Stimulated activated CD4-positive, alpha-beta T cell treated with anti-CD3 and anti-CD28 coated beads, Interleukin-2, amount 100 ng/mL, for 24 hours (primary cell): ENCODE measurements at places on chromosomes 12 and 14.

GRCh38 chr12:110122929-110123328, 1.2 kb upstream of the IFT81 start:
- DNase-seq, result no peak

DNA sequence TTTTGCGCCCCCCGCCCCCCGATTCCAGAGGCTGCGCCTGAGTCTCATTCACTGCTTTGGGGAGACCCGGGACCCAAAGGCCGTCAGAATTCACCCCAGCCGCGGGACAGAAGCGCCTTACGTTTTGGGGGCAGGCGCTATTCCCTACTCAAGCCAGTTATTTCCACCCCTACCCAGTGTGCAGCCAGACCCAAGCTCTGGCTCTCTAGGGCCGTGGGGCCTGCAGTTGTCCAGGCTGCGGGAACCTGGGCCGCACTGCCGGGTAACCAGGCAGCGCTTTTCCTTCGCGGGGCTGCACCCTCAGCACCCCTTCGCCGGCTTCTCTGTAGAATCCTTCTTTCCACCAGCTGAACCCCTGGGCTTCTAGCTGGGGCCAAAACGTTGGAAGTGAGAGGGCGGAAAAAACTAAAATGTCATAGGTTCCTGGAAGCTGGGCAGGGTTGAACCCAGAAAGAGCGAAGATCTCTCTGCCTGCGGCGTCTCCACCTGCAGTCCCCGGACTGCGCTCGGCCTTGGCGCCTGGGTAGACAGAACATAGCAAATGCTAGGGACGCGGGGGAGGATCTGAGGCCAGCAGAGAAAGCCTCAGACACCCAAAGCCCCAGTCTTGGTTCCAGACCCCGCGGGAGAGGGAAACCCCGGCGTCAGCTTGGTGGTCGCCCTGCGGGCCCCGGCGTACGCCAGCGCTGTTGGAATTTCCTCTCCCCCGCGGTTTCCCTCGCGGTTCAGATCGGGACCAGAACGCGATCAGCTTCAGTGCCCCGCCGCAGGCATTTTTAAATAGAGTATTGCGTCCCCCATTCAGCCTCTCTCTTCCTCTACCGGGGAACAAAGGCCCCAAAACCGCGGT, 18.3 kb downstream of the TBX3 start:
- no peak for DNase-seq

GRCh38 chr14:100015251-100015655, 50.0 kb upstream of the EVL start:
- no peak for DNase-seq

DNA sequence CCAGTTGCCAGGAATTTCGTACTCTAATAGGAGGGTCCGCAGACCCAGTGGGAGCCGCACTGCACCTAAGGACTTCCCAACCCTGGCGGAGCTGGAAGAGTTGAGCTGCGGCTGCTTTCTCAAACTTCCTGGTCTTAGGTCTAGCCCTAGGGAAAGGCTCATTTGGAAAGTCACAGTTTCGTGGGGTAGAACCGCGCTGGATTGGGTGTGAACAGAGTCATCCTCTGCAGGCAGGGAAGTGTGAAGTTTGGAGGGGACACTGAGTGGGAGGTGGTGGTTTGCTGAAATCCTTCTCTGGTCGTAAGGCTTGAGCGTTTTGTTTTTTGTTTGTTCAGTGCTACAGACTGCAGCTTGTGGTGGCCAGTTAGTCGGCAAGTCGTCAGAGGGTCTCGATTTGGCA, 18.8 kb downstream of the PRKAB1 start:
- DNase-seq, result no peak

DNA sequence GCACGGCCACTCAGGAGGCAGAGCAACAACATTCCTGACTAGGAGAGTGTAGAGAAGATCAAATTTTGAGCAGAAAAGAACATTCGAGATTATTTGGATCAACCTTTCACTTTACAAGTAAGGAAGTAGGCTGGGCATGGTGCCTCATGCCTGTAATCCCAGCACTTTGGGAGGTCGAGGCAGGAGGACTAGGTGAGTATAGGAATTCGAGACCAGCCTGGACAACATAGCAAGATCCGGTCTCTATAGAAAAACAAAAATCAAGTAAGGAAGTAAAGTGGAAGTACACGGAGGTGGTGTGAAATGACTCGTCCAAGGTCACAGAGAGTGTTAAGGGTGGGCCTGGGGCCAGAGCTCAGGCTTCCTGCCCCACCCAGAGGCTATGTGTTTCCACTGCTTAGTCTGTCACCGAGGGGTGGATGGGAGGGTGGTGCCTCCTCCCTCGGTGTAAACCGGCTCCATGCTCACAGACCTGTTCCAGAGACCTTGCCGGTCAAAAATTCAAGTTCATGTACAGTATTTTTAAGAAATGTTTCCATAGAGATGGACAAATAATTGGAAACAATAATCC, 51.9 kb downstream of the MAP1LC3B2 start:
- DNase-seq, result no peak

- DNase-seq, result no peak
Observed at GRCh38 chr12:94219622-94220302, 71.4 kb downstream of the PLXNC1 start.

DNA sequence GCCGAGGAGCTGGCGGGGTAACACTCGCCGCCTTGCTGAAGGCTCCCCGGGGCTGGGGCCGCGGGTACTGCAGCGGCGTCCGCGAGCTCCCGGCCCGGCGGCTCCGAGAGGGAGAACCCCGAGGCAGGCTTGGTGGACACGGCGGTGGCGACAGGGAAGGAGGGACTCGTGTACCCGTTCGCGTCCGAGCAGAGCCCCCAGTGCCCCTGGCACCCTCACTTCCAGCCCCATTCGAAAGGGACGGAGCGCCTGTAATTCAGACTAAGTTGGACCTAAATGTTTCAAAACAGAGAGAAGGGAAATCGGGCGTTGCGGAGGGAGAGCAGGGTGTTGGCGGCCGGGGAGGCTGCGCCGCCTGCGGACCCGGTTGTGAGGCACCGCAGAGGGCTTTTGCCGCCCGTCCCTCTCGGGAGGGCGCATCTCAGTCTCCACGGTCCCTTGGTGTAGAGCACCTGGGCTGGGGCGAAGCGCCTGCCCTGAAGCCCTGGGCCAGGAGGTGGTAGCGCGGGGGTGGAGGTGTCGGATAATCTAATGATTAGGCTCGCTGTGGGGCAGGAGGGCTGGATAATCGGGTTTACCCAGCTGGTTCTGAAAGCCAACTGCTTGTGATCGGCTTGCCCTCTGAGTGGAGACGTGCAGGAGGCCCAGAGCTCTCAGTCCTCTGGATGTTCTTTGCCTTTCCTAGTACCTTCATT, 771 bp downstream of the DAAM1 start:
- peak; percentile 54 for DNase-seq

- no peak for DNase-seq
Observed at GRCh38 chr12:131044760-131045381, 91.2 kb downstream of the ADGRD1 start.

DNA sequence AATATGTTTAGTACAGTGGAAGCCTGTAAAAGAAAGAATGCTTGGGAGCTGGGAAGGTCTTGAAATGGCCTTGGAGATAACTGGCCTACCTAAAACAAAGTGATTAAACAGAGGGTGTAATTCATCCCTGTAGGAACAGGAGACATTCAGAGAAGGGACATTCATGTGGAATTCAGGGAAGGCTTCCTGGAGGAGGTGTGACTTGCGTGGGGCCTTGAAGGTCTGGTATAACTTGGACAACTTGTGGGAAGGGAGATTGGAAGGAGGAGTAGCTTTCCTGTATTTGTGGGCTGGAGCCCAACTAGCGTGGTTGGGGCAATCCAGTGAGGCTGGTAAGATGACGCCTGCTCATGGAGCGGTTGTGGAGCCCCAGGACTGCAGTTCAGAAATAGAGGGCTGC, 156.4 kb downstream of the AACS start:
- no peak for DNase-seq

- peak; percentile 67 for DNase-seq
Observed at GRCh38 chr14:76050797-76051392, 65.3 kb downstream of the IFT43 start.

DNA sequence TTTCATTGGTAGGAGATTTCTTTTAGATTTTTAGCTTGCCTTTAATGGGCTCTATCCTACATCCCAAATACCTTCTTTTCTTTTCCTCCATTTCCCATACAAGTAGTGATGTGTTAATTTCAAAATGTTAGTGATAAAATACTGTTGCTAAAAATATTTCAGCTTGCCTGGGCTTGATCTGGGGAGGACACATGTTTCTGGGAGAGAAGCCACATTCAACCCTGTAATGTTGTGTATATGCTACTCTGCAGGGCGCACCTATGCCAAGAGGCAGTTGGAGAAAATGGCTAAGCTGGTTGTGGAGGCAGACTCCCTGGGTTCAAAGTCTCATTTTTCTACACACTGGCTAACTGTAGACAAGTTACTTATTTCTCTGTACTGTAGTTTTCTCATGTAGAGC, 26.3 kb downstream of the FLRT2 start:
- no peak for DNase-seq

DNA sequence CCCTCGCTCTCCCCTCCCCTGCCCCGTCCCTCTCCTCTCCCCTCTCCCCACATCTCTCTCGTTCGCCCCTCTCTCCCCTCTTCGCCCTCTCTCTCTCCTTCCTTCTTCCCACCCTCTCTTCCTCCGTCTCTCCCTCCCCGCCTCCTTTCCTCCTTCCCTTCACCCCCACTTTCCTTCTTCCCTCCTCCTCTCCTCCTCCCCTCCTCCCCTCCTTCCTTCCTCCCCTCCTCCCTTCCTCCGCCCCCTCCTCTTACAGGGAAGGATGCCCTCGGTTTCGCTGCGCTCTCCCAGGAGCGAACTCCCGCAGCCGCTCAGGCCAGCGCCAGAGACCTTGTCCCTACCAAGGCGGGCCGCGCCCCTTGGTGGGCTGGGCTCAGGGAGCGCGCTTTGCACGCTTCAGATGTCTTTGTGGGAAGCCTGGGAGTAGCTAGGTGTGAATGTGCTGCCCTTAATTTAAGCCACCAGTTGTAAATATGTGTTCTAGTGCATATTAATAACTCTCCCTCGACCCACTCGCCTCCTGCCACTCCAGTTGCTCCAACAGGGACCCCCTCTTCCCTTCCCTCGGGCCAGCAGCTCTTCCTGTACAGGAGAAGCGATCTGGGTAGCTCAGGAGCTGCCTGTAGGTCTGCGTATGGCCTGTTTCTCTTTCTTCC, 13.3 kb upstream of the MAP3K9 start:
- no peak for DNase-seq

DNA sequence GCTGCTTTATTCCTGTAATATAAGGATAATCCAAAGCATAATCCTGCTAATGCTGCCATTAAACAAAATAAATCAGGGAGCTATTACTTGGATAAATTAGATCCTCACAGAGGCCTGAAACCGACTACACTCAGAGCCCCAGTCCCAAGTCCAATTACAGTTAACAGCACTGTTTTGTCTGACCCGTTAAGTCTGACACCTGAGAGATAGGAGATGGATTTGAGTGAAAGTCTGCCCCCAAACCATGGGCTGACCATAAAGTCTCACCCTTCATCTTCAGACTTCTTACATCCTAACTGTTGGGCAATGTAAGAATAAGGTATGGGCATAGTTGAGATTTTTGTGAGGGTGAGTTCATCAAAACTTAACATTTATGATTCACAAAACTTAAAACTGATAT, 181.7 kb downstream of the PLCZ1 start:
- DNase-seq, result no peak

GRCh38 chr14:67483579-67484285, 4.8 kb downstream of the TMEM229B start:
- DNase-seq, result no peak
